ENCODE measurements at places on chromosomes 4 and X.

DNA sequence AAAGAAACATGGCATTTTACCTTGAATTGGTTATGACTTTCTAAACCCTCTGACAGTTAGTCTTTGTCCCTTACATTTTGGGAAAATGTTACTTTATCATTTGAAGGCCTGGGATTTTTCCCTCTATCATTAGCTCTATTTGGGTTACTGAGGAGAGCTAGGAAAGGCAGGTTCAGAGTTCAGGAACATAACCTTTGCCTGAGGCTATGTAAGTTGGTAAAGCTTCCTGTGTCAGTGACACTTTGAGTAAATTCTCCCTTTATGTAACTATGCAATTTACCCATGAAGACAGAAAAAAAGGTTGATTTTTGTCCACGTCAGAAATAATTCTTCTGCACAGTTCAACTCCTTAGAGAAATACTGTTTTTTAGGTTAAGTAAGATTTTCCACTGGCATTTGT is 171.8 kb upstream of the NRK start:
- DNase-seq: no peak

- DNase-seq: no peak
These were observed 44.9 kb upstream of the SLC25A31 start for GRCh38 chr4:127685292-127685691.

DNA sequence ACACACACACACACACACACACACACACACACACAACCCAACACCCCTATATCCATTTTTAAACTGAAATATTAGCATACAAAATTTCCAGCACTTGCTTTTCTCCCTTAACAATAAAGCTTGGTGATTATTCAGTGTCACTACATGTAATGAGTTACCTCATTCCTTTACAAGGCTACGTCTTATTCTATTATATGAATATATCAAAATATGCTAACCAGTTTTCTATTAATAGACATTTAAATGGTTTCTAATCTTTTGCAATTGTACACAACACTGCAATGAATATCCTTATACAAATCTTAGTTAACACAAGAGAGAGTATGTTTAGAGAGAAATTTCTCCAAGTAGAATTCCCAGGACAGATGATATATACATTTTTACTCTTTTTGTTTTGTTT is 14.2 kb downstream of the ZNF81 start:
- DNase-seq: no peak

DNA sequence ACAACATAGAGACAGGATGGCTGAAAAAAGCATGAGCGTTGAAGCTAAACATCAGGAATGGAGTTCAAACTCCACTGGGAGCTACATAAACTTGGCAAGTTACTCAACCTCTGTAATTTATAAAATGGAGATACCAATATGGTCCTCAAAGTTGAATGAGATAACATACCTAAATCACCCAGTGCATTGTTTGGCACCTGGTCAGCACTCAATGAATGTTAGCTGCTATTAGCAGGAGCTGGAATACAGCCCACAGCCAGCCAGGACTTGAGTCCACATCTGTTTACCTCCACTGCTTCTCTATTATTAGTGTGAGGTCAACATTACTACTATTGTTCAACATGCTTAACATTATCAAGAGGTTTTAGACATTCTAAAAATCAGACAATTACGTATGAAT is 97.9 kb downstream of the NR3C2 start:
- no peak for DNase-seq

DNA sequence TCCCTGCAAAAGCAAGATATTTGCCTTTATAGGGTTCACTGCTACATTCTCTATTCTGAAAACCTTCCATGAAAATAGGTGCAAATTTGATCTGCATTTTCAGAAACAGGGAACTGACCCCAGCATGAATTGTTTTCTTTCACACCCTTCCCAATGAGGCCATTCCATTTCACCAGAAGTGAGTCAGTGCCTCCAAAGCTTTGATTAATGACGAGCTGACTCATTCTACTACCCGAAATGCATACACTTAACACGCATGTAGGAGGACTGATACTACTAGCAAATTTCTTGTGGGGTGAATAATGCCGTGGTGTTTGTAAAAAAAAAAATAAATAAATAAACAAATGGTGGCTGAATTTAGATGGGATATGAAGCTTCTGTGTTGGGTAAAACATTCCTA is 146.9 kb upstream of the FGF13 start:
- peak; percentile 1 for DNase-seq

DNA sequence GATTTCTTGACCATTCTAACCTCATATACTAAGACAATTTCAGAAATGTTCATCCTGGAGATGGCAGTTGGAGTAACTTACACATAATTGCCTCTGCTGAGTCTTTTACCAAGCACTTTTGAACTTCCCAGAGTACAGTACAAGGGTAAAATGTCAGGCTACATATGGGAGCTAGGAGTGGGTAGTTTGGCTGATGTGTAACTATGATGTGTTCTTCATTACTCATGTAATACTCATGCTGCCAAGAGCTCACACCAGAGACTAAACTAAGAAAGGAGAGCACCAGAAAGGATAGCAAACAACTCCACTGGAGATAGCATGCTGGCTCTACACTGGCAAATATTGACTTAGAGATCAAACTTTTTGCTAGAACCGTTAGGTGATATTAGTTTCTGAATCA is 194.0 kb downstream of the PDGFRA start:
- no peak for DNase-seq

DNA sequence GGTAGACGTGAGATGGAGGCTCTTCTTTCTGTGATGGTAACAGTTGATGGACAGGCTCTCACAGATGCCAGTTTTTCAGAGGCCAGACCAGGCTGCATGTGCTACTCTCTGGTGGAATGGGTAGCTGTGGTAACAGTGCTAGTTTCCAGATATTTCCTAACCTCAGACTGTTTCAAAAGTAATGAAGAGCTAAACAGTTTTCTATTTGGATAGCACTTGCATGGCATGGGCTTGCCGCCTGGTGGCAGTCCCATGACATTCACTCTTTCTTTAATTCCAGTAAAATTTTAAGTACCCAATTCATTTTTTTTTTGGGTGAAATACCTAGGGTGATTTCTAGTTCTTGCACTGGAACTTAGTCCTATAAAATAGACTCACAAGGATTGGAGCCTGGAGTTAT is 220.2 kb upstream of the MAD2L1 start:
- no peak for DNase-seq

GRCh38 chr4:32191961-32192360 is 1471.8 kb downstream of the PCDH7 start:
- no peak for DNase-seq

DNA sequence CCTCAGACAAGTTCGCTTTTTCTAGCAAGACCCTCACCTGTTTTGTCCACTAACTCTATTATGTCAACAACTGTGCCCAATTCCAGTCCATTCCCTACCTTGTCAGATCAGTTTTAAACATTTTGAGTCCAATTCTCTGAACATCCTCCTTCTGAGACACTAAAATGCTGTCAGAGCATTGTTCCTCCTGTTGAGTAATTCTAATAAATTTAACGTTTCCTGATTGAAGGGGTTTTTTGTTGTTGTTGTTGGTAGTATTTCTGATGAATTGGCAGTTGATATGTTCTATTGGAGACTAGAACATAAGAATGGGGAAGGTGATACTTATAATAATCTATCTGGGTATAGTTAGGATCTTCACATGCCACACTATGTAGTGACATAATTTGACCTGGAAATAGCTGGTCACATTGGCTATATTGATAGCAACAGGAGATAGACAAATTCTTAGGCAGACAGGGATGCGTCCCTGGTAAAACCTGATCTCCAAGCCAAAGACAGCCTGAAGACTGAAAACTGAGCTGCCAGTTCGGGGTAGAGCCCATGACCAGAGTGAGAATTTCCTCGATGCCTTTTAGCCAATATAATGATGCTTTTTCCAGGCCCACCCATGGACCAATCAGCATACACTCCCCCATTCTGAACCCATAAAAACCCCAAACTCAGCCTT is 12.4 kb upstream of the CXCL2 start:
- DNase-seq: no peak

- DNase-seq: peak; percentile 30
These were observed 11.6 kb downstream of the PDZD4 start for GRCh38 chrX:153818571-153819383.

DNA sequence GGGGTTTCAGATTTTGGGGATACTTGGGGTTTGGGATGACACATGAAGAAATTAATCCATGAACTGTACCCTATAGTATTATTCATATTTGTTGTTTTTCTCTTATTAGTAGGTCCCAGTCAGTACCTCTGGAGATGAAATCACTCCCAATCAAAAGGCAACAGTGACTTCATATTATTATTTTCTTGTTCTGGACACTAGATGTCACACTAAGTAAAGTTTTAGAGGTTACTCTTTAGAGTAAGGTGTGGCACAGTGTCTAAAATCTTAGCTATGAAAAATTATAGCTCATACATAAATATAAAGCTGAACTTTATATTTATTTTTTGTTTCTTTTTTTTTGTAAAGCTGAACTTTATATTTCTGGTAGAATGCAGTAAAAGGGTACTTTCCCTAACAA is 35.1 kb downstream of the FAM114A1 start:
- DNase-seq: no peak

DNA sequence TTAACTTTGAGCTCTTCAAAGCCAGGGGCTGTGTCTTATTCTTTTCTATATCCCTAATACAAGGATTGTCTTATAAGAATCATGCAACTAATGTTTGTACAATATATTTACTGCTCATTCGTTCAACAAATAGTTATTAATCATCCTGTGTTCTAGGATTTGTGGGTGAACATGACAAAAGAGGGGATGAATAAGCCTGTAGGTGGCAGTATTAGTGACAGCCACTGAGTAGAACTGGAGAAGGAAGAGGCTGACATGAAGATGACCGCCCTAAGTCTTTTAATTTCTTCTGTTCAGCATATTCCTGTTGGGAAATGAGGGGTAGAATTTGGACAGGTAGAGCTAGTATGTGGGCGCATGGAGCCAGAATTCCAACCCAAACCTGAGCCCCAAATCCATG is 11.9 kb upstream of the LINC00632 start:
- DNase-seq: no peak

DNA sequence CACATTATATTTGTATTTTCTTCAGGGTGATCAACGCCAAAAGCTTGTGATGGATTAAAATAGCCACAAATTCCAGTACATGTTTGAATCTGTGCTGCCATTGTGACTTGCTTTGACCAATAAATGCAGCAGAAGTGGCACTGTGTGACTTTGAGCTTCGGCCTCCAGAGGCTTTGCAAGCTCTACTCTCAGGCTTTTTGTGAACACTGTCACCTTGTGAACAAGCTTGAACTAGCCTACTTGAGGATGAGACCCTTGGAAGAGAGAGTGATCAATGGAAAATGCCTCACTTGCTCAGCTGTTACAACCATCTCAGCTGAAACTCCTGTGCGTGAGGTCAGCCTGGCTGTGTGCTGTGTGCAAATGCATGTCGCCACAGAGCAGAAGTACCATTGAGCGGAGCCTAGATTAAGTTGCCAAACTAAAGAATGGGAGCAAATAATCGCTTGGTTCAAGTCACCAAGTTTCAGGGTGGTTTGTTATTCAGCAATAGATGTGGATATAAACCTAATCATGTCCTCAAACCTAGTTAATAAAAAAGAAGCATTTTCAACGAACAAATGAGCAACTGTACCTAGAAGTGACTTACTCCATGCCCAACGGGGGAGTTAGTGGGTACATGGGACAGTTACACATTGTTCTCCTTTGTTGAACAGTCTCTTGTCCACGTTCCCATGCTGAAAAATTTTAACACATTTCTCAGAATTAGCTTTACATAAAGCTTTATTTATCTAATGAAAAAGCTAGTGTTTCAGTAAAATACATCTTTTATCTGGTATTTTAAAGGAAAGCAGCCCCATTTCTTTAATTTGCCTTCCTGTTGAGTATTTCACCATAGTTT is 23.5 kb downstream of the NOA1 start:
- no peak for DNase-seq

- DNase-seq: no peak
These were observed 1.6 kb upstream of the ARMCX6 start for GRCh38 chrX:101619364-101619763.

- no peak for DNase-seq
These were observed 45.0 kb downstream of the CPLX1 start for GRCh38 chr4:780716-781492.

- DNase-seq: no peak
These were observed 151.1 kb downstream of the PJA1 start for GRCh38 chrX:69014200-69014599.

DNA sequence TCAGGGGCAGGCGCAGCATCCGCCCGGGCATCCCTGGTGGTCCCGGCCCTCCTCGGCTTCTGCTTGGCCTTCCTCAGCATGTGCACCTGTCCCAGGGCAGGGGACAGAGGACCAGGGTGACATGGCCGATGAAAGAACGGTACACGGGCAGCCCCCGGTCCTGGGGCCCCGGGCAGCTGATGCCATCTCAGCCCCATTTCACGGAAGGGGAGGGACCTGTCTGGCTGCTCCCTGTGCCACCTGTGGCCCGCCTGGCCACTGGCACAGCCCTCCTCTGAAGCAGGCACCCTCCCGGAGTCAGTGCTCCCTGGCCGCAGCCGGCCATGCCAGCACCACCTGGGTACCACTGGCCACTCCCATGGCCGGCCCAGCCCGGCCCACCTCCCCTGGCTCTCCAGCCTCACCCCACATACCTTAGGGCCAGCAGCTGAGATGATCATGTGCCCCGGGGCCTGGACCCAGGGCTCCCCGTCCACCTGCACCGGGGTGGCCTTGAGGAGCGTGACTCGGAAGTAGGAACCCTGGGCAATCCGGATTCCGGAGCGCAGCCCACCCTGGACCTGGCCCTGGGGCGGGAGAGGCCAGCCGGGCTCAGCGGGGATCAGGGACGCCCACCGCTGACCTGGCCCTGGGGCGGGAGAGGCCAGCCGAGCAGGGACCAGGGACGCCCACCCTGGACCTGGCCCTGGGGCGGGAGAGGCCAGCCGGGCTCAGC is 12.6 kb downstream of the DGKQ start:
- no peak for DNase-seq

- no peak for DNase-seq
These were observed 61.2 kb upstream of the TSPAN7 start for GRCh38 chrX:38500141-38500540.

- DNase-seq: no peak
These were observed 9.8 kb upstream of the BCOR start for GRCh38 chrX:40107291-40108161.

DNA sequence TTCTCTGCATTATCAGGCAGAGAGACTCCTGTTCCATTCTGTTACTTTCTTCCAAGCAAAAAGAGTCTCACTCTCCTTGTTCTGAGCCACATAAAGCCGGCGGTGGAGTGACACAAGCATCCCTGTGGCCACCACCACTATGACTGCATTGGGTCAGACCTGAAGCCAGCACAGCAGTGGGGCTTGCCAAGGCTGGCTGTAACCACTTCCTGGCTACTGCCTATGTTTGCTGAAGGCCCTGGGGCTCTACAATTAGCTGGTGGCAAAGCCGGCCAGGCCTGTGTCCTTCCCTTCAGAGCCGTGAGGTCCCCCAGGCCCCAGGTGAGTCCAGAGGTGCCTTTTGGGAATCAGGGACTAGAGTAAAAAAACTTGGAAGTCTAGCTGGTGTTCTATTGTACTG is 31.8 kb downstream of the PLAC8 start:
- no peak for DNase-seq

GRCh38 chr4:19566041-19566440 is 685.7 kb upstream of the SLIT2 start:
- DNase-seq: no peak
